IPS-NIHi11 (cell line): ENCODE measurements at places on chromosomes 4 and X.
A peak's percentile ranks its signal among the peaks of the same experiment; 100 is the strongest.

DNA sequence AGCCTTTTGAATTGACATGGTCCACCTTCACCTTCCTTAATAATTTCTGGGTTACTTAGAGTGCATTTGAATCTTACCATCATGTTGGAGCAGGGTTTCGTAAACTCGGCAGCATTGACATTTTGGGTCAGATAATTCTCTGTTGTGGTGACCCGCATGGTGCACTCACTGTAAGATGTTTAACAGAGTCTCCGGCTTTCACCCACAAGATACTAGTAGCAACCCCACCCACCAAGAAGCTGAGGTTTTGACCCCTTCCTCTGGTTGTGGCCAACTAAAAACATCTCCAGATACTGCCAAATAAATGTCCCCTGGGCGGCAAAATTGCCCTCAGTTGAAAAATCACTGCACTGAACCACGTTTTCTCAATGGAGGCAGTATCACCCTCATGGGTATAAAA, 62.7 kb downstream of the CHST7 start:
- no peak for DNase-seq

DNA sequence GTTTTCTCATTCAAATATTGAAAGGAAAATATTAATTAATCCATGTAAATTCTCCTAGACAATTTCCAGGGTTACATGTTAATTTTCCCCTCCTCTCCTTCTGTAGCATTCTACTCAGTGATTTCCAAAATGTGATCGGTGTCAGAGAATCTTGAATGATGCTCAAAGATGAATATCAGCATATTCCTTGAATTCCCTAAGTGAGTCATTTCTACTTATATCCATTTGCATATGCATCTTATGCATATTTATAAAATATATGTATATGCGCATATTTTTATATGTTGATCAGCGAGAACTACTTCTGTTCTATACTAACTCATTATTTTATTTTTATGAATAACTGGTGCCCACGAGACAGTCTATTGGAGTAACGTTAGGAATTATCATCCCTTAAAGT, 33.9 kb upstream of the GALNTL6 start:
- DNase-seq: no peak

- peak; percentile 33 for DNase-seq
Measured at GRCh38 chrX:17375637-17376430, 834 bp downstream of the NHS start.

- DNase-seq: no peak
Measured at GRCh38 chrX:100750883-100751282, 19.0 kb upstream of the SYTL4 start.

GRCh38 chrX:69291116-69291515, 125.9 kb upstream of the PJA1 start:
- DNase-seq: no peak

DNA sequence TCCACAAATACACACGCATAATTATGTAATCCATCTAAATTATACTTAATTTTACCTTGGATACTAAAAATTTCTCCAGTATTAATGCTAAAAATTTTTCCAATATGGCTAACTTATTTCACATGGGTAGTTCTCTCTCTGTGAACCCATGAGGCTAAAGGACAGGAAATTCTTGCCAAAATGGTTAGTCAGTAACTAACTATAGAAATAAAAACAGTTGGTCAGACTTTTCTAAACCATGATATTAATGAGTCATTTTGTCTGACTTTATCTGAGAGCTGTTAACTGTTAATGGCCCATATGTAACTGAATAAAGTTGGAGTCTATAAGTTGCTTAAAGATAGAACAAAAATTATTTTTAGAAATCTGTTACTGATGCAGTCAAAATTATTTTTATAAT, 549.4 kb downstream of the TLL1 start:
- DNase-seq: no peak

- DNase-seq: no peak
Measured at GRCh38 chr4:89306486-89307177, 968 bp downstream of the GPRIN3 start.

GRCh38 chr4:131316086-131316485, 1833.0 kb upstream of the PCDH10 start:
- no peak for DNase-seq

DNA sequence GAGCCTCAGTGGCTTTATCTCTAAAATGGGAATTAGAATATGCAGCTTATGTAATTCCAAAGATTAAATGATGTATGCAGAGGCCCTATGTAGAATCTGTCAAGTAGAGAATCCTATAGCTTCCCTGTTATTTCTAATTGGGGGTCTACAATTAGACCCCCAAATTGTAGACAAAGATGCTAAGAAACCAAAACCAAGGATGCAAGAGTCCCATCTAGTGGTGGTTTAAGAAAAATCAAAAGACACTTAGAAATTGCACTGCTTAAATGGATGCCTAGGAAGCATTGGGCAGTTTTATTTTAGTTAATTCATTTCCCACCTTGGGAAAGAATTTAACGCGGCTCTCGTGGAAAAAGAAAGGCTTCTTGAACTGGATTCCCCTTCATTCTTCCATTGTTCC, 115.2 kb downstream of the GABRA2 start:
- no peak for DNase-seq

DNA sequence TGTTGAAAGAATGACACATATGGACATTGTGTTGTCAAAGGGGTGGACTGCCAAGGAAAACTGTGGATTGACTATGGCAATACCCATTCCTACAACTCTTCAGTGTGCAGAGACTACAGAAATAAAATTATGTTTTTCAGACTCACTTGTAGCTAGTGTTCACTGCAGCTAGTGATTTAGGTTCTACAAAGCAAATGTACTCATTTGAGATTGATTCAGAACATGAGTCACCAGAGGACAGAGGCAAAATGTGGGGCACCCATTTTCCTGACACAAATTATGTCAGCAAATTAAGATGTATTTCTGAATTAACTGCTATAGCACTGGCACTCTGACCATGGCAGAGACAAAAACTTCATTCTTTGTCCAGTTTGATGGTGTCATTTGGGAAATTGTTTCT, 40.7 kb downstream of the SPCS3 start:
- DNase-seq: no peak

- no peak for DNase-seq
Measured at GRCh38 chr4:102575369-102576129, 74.4 kb downstream of the NFKB1 start.

DNA sequence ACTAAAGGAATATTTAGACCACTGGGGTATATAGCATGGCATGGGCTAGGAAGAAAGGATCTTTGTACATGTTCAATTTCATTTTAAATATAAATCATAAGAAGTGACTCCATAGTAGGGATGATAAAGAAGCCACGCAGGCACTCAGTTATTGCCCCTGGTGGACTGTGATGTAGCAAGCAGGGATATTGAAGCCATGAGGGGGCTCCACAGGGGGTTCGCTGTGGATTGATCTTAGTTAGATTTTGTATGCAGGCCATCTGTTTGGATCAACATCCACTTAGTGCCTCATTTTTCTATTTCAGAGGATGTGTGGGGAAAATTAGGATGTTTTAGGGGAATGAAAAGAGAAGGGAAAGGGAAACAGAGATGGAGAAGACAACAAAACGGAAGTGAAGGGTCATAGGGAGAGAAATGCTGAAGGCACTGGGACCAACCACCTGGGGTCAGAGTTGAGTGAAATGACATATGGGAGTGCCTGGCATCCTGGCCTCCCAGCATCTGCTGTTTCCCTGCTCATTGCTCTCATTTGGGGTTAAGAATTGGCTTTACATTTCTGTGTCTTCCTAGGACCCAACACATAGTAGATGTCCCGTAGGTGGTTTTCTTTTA, 11.2 kb upstream of the FREM3 start:
- peak; percentile 43 for DNase-seq

DNA sequence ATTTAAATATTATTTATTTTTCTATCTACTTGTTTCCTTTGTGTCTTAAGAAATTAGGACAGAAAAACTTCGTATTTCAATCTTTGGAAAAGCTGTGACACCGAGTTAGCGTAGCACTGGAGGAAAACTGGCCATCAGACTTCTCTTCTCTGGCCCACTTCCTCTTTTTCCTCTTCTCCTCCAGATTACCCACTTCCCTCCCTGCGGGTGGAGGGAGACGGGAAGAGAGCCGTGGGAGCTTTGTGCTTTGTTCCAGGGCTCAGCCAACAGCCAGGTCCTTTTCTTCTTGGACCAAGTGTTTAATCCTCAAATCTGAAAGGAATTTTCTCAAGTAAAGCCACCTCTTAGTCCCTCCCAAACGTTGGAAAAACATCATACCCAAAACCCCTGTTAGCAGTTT, 29.7 kb downstream of the OFD1 start:
- DNase-seq: no peak

DNA sequence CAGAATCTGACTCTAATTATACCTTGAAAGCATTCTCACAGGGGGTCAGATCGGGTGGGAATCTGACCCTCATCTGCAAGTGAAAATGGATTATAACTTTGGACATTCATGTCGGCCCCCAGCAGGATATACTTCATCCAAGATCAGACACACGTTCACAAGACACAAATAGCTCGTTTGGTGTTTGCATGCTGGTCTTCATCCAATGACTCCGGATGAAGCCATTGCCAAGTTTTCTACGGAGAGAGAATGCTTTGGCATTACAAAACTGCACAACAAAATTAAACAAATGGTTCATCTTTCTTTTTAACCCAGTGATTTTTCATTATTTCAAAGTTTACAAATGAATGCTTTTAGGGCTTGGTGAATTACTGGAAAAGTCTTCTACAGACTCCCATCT, 105.5 kb downstream of the MID1 start:
- no peak for DNase-seq

DNA sequence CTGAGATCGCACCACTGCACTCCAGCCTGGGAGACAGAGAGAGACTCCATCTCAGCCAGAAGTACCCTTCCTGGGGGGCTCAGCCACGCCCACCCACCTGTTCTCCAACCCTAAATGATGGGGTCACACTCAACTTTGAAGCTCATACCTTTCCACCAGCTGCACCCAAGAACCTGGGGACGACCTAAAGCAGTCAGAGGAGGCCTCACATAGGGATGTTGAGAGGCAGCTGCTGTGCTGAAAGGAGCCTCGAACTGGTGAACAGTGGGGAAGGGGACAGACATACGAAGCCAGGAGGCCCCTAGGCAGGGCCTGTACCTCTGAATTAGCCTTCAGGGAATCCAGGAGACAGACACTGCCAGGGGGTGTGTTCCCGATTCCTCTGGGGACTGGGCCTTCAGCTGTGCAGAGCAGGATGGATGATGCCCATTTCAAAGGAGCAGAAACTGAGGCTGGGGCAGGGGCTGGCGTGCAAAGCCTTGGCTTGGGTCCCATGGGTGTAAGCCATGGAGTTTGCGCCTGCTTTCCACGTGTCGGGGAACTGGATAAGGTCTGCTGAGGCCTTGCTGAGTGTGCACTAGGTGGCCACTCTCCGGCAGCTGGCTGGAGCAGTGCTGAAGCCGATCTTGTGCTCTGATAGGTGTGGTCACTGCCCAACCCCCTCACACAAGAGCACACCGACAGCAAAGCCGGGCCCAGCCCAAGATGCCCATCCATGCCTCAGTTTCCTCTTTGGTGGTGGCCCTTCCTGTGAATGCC, 130.8 kb downstream of the CPZ start:
- no peak for DNase-seq

DNA sequence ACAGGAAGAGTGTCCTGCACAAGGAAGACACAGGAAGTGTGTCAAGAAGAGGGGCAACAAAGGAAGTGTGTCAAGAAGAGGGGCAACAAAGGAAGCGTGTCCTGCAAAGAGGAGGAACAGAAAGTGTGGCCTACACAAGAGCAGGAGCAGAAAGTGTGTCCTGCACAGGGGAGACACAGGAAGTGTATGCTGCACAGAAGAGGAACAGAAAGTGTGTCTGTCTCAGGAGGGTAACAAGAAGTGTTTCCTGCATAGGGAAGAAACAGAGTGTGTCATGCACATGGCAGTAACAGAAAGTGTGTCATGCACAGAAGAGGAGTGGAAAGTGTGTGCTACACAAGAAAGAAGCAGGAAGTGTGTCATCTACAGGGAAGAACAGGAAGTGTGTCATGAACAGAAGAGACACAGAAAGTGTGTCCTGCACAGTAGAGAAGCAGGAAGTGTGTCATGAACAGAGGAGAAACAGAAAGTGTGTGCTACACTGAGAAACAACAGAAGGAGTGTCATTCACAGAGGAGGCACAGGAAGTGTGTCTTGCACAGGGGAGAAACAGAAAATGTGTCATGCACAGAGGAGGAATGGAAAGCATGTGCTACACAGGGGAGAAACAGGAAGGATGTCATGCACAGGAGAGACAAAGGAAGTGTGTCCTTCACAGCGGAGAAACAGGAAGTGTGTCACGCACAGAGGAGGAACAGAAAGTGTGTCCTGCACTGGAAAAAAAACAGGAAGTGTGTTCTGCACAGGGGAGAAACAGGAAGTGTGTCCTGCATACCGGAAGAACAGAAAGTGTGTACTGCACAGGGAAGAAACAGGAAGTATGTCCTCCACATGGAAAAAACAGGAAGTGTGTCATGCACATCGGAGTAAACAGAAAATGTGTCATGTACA, 526.4 kb upstream of the PRKX start:
- no peak for DNase-seq

DNA sequence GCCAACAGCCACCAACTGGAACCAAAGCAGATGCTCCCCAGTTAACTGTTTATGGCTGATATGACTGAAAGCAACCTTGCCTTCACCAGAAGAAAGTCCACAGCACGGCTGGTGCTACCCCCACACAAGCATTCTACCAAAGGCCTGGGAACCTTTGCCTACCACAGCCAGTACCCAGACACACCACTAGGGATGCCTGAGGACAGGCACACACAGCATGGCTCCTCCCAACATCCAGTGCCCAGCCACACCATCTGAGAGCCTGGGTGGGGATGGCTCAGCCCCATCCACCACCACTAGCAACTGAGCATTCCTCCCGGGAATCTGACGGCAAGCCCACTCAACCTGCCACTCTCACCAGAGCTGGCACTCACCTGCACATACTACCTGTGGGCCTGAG, 178.6 kb downstream of the SLC7A11 start:
- peak; percentile 15 for DNase-seq

- DNase-seq: no peak
Measured at GRCh38 chrX:41796577-41796976, 72.6 kb downstream of the GPR82 start.

DNA sequence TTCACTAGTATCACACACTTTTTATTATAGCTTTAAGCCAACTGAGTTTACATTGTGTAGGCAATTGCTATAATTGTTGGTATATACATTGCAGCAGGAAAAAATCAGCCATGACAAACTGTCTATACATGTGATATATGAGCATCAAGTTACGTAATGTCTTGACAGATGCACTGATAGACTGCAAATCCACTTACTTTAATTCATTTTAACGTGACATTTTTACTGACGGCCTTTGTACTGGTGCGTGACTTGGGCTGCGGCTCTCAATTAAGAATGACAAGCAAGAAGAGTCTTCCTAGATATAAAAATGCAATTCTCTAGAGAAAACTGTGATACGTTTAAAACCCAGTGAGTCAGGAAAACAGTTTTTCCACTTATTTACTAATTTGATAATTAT, 143.8 kb downstream of the ACTRT1 start:
- no peak for DNase-seq

DNA sequence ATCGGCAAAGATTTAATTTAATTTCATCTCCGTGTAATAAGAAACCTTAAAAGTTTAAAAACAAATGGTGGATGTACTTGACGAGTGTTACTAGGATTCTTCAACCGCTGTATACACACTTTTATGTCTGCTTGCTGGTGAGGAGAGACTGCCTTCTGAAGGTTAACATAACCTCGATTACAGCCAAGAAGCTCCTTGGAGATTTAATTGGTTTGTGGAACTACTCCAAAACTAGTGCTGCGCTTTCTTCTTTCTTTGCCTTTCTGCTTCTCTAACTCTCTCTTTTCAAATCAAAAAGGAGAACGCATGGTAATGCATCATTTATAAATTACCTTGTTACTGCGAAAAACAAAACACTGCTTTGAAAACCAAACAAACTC, 109.0 kb downstream of the ANTXR2 start:
- DNase-seq: no peak
